ENCODE measurements at places on chromosomes 6 and 20. TPM values are rescaled to one million over a fixed set of nuclear protein-coding genes. Genes with fewer than 3 reads are reported as not detected.

DNA sequence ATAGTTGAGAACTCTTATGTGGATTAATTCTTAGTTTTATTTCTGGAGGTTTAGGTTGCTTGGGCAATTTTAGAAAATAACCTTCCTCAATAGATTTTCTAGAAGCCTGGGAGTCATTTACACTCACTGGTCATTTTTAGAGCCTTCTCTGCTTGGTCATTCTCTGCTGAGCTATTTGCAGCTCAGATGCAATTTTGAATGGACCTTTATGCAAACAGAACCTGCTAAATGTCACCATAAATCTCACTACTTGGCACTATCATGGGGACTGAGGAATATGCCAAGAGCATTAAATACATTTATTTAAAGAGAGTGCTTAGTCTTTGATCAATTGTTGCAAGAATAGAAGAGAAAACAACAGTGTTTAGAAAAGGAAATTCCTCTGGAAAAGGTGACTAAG lies 154.0 kb downstream of the CLVS2 start:
- H3K27me3 ChIP-seq = no peaks in the 10 kb centered on the region
- no peaks in the 10 kb centered on the region for H3K4me1 ChIP-seq

GRCh38 chr6:88296694-88297093 lies 130.5 kb upstream of the CNR1 start:
- H3K27ac ChIP-seq = no peak overlapping the region
- peaks cover 8% of the 10 kb centered on the region for H3K36me3 ChIP-seq
- H3K27me3 ChIP-seq = no peaks in the 10 kb centered on the region

DNA sequence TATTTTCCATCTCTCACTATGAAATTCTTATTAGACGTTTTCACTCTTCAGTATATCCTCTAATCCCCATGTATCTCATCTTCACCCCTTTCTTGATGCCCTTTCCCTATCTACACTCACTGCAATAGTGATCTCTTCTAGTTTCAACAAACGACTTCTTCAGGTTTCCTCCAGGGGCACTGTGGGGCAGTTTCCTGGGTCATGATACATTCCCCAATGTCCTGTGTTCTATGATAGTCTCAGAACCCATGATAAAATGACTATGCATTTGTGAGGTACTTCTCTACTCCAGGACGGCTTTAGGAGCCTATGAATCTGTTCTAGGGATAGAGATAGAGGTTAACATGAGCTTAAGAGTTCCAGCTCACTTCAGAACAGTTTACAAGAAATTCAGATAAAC lies 183.3 kb downstream of the FOXC1 start:
- no peak overlapping the region for H3K27ac ChIP-seq
- H3K4me1 ChIP-seq = peaks cover 3% of the 10 kb centered on the region
- H3K27me3 ChIP-seq = no peaks in the 10 kb centered on the region
- no peak overlapping the region for H3K4me3 ChIP-seq

GRCh38 chr6:22882581-22882980 lies 313.2 kb downstream of the HDGFL1 start:
- no peaks in the 10 kb centered on the region for H3K36me3 ChIP-seq
- H3K4me3 ChIP-seq = no peak overlapping the region
- no peaks in the 10 kb centered on the region for H3K27me3 ChIP-seq
- DNase-seq = no peak

Gene RNF8
- 22.0 TPM for total RNA-seq

Gene INSM1
- total RNA-seq = not detected

DNA sequence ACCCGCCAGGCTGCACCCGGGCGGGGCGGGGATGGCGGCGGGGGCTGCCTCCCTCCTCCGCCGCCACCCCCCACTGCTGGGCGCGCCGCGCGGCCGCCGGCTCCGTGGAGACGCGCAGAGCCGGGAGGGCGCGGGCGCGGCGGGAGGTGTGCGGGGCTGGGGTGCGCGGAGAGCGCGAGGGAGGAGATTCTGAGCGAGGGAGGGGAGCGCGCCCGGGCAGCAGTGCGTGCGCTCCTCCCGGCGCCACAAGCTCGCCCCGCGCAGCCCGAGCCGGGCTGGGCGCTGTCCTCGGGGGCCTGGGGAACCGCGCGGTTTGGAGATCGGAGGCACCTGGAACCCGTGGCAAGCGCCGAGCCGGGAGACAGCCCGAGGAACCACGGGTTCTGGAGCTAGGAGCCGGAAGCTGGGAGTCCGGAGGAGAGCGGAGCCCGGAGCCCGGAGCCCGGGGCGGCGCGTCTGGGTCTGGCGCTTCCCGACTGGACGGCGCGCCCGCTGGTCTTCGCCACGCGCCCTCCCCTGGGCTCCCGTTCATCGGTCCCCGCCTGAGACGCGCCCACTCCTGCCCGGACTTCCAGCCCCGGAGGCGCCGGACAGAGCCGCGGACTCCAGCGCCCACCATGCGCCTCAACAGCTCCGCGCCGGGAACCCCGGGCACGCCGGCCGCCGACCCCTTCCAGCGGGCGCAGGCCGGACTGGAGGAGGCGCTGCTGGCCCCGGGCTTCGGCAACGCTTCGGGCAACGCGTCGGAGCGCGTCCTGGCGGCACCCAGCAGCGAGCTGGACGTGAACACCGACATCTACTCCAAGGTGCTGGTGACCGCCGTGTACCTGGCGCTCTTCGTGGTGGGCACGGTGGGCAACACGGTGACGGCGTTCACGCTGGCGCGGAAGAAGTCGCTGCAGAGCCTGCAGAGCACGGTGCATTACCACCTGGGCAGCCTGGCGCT lies at the start of gene NTSR1:
Gene NTSR1, plus strand, starts transcription at position 246 of the 946 bp plus-strand sequence. Its CDS starts 372 bp downstream, at position 618.
- no peak for DNase-seq
- no peak within 1 kb of the TSS for H3K27ac ChIP-seq
- no peaks in the 10 kb centered on the region for H3K36me3 ChIP-seq
- H3K27me3 ChIP-seq = no peaks in the 10 kb centered on the region
- H3K4me3 ChIP-seq = peak within 1 kb of the TSS; percentile 65
- H3K4me1 ChIP-seq = peaks cover 42% of the 10 kb centered on the region

GRCh38 chr6:46526607-46527006 lies 35.4 kb upstream of the RCAN2 start:
- peaks cover 11% of the 10 kb centered on the region for H3K27me3 ChIP-seq
- H3K36me3 ChIP-seq = no peaks in the 10 kb centered on the region
- no peak overlapping the region for H3K4me3 ChIP-seq
- H3K27ac ChIP-seq = no peak overlapping the region
- no peaks in the 10 kb centered on the region for H3K4me1 ChIP-seq
- DNase-seq = no peak

- H3K27ac ChIP-seq = peak within 1 kb of the TSS; percentile 100
- peak; percentile 92 for DNase-seq
- H3K4me1 ChIP-seq = no peaks in the 10 kb centered on the region
- peaks cover 33% of the 10 kb centered on the region for H3K36me3 ChIP-seq
- H3K27me3 ChIP-seq = no peaks in the 10 kb centered on the region
Measured at GRCh38 chr6:110958329-110959192, at the start of gene GTF3C6. Gene GTF3C6 (plus strand): TSS chr6:110958706. CDS start chr6:110958770, 64 bp downstream.

Gene WFDC12
- total RNA-seq = not detected

DNA sequence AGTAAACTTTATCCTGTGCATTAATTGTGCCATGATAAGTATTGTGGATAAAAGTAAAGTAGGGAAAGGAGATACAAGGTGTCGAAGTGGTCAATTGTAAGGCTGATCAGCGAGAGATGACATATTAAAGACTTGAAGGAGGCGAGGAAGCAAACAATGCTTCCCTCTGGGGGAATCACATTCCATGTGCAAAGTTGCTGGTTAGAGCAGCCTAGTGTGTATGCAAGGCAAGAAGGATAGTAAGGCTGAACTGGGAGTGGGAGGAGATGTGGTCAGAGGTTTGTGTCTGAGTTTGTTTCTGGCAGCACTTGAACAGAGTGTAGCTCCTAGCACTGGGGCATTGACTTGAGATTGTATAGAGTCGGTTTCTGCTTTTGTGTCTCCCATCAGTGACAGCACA lies 122.9 kb downstream of the SLC35F1 start:
- H3K4me3 ChIP-seq = no peak overlapping the region
- DNase-seq = no peak
- no peaks in the 10 kb centered on the region for H3K36me3 ChIP-seq
- H3K27ac ChIP-seq = no peak overlapping the region

Gene SASH1
- 18.4 TPM for total RNA-seq

Gene C4B
- 12.7 TPM for total RNA-seq

Gene CDC40
- total RNA-seq = 16.8 TPM

DNA sequence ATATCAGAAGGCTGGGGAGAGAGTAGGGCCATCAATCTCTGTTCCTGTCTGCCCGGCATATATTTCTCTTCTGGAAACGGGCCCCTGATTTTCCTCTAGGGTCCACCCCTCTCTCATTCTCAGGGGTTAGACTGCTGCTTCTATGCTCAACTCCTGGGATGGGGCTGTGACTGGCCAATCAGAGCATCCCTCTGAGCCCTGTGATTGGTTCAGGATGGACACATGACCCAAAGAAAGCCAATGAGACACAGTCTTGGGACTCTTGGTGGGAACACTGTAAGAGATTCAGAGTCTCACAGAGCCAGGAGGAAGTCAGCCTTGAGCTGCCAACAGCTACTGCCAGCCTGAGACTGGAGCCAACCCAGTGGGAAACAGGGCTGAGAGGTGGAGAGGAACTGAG lies 31.0 kb upstream of the KCNB1 start:
- no peak overlapping the region for H3K4me3 ChIP-seq
- no peaks in the 10 kb centered on the region for H3K27me3 ChIP-seq
- no peak for DNase-seq
- peaks cover 1% of the 10 kb centered on the region for H3K4me1 ChIP-seq

- peak overlapping the region; percentile 90 for H3K27ac ChIP-seq
- no peaks in the 10 kb centered on the region for H3K27me3 ChIP-seq
- peaks cover 40% of the 10 kb centered on the region for H3K4me1 ChIP-seq
- DNase-seq = peak; percentile 97
Measured at GRCh38 chr6:2630359-2630758, 120.4 kb downstream of the MYLK4 start.

Gene HLA-DQA1
- not detected for total RNA-seq

All from MCF 10A (cell line).